ENCODE measurements at places on chromosomes 4 and X. TPM values are rescaled to one million over a fixed set of nuclear protein-coding genes. Genes with fewer than 3 reads are reported as not detected.

SPANXC gene
- not detected for polyA plus RNA-seq

DNA sequence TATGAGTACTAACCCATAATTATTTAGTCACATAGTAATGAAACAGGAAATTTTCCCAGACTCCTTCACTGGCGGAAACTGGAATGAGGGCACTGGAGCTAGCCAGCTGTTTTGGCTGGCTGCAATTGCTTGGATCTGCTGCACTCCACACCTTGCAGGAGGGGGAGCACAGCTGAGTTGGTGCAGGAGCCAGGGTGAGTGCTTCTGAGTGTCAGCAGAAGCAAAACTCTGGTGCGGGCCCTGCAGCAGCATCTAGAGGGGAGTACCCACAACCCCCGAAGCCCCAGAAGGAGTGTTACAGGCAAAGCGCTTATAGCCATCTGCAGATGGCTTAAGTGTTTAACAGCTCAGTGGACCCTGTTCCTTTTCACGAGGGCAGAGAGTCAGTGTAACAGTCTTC, 96.1 kb downstream of the RPA4 start:
- DNase-seq, result no peak

DNA sequence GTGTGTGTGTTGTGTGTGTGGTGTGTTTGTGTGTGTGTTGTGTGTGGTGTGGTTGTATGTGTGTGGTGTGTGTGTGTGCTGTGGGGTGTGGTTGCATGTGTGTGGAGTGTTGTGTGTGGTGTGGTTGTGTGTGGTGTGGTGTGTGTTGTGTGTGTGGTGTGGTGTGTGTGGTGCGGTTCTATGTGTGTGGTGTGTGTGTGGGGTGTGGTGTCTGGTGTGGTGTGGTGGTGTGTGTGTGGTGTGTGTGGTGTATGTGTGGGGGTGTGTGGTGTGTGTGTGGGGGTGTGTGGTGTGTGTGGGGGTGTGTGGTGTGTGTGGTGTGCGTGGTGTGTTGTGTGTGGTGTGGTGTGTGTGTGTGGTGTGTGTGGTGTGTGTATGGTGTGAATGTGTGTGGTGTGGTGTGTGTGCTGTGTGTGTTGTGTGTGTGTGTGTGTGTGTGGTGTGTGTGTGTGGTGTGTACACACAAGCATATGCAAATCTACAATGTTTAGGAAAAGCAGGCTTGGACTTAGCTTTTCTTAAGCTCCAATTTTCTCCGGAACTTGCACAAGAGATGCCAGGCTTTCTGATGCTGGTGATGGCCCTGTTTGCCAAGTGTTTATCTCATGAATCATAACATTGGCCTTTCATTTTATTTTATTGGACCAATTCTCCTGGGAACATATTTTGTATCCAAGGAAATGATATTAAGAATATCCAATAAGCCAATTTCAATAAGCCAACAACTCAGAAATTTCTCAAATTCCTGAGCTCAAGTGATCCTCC, 148.7 kb downstream of the SPATA18 start:
- no peak for DNase-seq

DNA sequence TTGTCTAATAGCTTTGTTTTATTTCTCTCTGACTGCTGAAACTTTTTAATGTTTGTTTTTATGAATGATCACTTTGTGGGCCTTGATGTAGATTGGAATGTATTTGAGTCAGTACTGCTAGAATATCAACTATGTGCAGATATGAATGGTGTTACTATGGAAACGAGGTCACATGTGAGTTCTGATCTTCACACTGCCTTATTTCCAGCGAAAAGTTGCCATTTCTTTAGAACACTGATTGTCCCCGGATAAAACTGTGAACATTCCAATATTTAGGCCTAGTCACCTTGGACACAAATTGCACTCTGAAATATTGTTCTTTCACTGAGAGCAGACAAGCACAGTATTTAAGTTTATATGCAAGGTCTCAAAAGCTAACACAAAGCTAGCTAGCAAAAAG, 27.2 kb upstream of the MAGED1 start:
- DNase-seq, result no peak

DNA sequence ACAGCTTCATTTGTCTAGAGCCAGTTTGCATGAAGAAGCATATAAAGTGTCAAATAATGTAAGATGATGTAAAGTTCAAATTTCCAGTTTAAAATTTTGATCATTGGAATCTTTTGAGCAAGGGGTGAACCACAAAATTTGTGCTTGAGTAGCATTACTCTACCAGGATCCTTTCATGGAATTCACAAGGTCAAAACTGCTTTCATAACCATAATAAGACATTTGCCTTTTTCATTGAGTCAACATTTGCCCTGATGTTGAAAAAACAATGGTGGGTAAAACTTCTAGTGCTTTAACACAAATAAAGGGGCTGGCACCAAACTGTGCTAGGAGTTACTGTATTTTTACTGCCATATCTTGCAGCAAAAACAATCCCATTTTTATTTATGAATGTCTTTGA, 142.2 kb downstream of the GLRA3 start:
- no peak for DNase-seq
